Immature natural killer cell (primary cell): ENCODE measurements at places on chromosomes 5 and 9.

DNA sequence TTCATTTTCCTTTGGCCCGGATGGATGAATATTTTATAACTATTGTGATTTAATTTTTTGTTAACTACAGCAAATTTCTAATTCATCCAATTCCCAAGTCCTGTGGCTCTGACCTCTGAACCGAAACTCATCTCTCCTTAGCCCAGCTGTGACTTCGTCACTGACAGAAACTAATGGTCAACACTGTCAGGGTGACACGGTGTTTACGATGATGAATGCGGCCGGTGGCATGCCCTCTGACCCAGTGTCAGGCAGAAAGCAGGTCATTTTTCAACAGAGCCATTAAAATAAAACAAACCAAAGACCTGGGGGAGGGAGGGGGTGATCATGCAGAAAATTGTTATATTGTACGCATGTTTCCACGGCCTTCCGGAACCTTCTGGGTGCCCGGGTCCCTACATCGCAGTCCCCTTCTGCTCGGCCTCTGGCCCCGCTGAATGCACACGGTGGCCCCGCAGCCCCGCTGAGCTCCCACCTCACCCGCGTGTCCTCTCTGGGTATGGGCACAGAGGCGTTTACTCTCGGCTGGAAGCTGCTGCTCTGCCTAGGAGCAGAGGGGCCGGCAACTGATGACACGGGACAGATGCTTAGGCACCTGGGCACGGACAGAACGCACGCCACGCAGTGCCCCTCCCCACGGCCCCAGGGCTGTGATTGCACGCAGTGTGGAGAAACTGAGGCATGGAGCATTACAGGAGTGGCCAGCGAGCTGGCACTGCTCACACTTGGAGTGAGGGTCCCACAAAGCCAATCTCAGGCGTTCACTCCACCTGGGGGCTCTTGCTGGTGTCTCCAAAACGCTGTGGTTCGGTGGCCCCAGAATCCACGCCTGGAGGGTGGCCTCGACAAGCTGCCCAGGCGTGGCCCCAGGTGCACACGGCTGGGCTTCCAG, 8.1 kb downstream of the CCDC187 start:
- DNase-seq: no peak

DNA sequence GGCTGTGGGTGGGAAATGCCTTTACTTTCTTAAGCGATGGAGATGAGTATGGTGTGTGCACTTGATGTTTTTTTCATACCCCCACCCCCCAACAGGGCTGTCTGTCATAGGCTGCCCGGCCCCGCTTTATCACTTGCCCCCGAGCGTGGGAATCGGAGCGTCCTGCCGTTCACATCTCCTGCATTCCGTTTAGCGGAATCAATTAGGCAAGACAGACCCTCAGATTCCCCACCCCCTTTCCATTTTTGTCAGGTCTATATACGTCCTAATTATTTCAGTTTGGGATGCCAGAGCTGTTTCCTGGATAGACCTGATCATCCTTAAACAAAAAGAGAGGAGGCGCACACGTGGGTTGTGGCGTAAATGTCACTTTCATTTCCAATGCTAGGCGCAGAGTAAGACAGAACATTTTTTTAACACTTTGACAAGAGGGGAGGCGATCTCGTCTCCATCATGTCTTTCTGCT, 217.2 kb downstream of the MEF2C start:
- no peak for DNase-seq

GRCh38 chr9:15744196-15744595, 191.4 kb downstream of the CCDC171 start:
- DNase-seq: no peak

DNA sequence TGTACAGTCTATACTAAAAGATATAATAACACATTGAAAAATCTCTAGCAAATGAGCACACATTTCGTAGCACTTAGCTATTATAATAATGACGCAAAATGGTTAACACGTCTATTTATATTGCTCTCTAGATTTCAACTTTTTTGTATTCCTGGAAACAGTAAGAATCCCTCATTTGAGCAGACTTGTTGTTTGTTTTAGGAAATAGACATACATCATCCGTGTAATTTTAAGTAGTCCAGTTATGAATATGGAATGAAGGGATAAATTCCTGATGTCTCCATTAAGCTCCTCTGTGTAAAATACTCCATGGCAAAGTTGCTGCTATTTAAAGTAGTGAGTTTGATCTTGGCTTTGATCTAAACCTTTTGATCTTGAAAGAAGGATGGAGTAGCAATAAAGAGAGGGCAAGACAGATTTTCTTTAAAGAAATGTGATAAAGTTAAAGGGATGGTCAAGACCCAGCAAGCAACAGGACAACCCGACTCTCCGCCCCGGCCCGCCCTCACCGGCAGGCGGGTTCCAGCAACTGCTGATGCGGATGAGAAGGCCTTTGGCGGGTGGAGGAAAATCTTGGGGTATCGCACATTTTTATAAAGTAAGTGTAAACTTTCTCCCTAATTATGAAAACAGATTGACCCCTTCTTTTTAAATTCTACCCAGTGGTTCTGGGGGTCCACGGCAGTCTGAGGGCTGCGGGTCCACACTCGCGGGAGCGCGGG, 277.4 kb downstream of the AOPEP start:
- no peak for DNase-seq

- no peak for DNase-seq
Observed at GRCh38 chr5:18202164-18202563, 567.9 kb downstream of the TAF11L14 start.

GRCh38 chr9:128735373-128735772, 11.4 kb upstream of the ZDHHC12 start:
- no peak for DNase-seq
